ENCODE measurements at places on chromosomes 16 and 17.

GRCh38 chr17:4751932-4752331, 12.2 kb upstream of the CXCL16 start:
- DNase-seq, result no peak

DNA sequence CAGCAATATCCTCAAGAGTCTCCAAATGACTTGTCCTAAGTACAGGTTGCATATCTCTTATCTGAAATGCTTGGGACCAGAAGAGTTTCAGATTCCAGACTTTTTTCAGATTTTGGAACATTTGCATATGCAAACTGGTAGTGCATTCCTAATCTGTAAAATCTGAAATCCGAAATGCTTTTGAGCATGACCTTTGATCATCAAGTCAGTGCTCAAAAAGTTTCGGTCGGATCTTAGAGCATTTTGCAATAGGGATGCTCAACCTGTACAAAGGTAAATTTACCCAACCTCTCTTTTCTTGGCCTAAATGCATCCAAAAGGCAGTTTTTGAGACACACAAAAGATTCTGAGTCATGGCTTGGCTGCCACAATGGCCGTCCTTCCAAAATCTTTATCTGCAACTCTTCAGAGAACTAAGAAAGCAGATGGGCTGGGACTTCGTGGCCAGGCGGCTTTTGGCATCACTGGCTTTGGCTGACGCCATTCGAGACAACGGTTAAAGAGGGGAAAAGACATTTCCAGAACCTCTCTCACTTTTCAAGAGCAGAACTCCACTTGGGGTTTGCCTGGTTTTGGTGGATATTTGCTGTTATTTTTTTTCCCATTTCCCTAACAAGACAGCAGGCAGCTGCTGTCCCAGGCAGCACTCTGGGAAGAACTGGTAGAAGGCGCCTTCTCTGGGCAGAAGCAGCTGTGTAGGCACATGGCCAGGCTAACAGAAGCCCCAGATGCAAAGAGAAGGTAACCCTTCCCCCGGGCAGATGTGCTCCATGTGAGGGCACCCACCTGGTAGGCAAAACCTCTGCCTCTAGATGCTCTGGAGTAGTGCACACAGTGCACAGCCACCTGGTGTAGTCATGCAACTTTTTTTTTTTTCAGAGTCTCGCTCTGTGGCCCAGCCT, 8.9 kb downstream of the CPPED1 start:
- DNase-seq, result no peak

- peak; percentile 69 for DNase-seq
Measured at GRCh38 chr16:2250652-2251295, 613 bp downstream of the ECI1 start.

DNA sequence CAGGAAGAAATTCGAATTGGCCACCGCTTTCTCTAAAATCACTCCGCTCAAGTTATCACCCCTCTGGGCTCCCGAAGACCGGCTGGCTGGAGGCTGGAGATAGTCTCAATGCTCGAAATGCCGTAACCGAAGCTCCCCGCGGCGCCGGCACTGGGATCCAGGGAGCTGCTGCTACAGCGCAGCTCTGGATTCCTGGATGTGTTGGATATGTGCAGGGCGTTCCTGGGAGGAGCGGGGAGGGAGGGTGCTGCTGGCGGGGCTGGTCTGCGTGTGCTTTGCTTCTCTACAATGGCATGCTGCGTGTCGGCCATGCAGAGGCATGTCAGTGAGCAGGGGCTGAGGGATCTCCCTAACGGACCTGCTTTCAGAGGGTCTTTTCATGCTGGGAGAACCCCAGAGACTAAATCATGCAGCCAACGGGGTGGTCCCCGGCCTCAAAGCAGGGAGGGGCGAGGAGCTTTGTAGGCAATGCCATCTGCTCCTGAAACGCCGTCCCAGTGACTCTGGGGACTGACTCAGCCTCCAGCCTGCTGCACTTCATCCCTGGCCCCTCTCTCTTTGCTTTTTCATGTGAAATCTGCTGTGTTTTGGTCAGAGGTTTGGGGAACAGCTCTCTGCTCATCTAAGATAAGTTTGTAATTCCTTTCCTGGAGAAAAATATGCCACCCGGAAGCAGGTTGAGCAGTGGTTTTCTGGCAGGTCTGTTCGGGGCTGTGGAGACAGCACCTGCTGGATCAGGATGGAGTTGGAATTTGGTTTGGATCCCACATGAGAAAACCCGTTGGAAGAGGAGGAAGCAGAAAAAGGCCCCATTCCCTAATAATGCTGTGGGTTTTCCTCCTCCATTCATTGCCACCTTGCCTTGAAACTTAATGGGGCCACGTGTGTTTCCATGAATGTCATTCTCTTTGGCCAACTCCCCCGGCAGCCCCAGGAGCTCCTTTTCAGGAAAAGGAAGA, 311.4 kb downstream of the SEC14L1 start:
- DNase-seq, result peak; percentile 60

- no peak for DNase-seq
Measured at GRCh38 chr17:36661047-36661666, 59.8 kb downstream of the MRM1 start.
